ENCODE measurements at places on chromosomes 12 and 14.

DNA sequence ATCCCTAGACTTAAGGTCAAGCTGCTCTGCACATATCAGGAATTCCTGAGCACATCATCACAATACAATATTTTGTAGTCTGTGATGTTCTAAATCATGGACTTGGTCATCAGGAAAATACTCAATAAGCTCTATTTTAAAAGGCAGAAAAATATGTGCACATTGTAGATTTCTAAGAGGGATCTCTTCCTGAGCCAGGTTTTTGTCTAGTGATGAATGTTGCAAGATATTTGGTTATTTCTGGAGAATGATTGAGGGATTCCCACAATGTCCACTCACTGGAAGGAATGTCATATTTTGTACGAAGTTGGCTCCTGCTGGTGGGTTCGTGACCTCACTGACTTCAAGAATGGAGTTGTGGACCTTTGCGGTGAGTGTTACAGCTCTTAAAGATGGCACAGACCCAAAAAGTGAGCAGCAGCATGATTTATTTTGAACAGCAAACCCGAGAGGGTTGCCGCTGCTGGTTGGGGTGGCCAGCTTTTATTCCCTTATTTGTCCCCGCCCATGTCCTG, 300.9 kb upstream of the DCN start:
- DNase-seq, result no peak

GRCh38 chr12:6964605-6965025, 5.8 kb downstream of the PHB2 start:
- DNase-seq, result no peak

DNA sequence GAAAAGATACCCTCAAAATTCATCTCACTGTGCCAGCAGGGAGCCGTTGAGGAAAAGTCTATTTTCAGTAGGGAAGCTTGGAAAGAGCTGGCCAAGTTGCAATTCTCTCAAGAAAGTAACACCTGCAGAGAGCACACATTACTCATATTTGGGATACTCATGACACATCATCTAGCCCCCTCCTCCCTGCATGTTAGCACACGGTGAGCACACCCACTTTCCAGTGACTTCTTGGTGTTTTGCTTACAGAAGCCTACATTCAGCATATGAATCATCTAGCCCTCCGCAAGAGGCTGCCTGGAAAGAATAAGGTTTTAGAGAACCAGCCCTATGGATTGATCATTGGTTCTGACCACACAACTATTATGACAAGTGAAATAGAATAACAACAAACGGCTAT, 124.5 kb downstream of the PTPRO start:
- DNase-seq, result no peak

GRCh38 chr12:104480012-104480411, 23.3 kb downstream of the CHST11 start:
- DNase-seq, result no peak

DNA sequence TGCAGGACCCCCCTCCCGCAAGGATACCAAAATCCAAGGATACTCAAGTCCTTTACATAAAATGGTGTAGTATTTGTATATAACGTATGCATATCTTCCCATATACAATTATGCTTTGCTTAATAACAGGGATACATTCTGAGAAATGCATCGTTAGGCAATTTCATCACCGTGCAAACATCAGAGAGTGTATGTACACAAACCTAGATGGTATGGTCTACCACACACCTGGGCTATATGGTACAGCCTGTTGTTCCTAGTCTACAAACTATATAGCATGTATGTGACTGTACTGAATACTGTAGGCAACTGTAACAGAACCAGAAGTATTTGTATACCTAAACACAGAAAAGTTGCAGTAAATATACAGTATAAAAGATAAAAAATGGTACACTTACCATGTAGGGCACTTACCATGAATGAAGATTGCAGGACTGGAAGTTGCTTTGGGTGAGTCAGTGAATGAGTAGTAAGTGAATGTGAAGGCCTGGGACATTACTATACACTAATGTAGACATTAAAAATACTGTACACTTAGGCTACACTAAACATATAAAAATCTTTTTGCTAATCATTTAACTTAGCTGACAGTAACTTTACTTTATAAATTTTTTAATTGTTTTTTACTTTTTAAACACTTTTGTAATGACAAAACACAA, 141.1 kb downstream of the SLC41A2 start:
- DNase-seq, result no peak

GRCh38 chr12:70609203-70609602, 28.0 kb downstream of the PTPRB start:
- no peak for DNase-seq

- no peak for DNase-seq
Observed at GRCh38 chr12:2351161-2351560, 298.4 kb downstream of the CACNA1C start.

DNA sequence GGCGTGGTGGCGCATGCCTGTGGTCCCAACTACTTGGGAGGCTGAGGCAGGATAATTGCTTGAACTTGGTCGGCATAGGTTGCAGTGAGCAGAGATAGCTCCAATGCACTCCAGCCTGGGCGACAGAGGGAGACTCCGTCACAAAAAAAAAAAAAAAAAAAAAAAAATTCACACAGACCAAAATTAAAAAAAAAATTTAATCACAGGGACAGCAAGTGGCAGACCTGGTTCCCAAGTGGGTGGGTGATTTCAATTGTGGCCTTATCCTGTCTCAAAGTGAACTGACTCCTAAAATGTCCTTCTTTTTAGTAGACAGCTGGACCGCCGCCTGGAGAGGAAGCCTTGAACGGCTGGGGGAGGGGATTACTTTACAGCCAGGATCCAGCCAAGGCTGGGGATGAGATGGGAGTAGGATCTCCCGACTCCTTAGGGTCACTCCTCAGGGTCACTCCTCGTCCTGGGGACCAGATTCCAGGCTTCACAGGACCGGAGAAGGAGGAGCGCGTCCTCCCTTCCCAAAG, 1.5 kb upstream of the KCNH3 start:
- DNase-seq, result no peak
